ENCODE measurements at places on chromosomes 7 and 10.

- DNase-seq, result no peak
Observed at GRCh38 chr7:143016996-143017395, 9.9 kb downstream of the OR9A2 start.

GRCh38 chr10:91575044-91575610, 57.7 kb downstream of the PPP1R3C start:
- DNase-seq, result no peak

GRCh38 chr10:112962343-112962742, 12.3 kb downstream of the TCF7L2 start:
- no peak for DNase-seq

DNA sequence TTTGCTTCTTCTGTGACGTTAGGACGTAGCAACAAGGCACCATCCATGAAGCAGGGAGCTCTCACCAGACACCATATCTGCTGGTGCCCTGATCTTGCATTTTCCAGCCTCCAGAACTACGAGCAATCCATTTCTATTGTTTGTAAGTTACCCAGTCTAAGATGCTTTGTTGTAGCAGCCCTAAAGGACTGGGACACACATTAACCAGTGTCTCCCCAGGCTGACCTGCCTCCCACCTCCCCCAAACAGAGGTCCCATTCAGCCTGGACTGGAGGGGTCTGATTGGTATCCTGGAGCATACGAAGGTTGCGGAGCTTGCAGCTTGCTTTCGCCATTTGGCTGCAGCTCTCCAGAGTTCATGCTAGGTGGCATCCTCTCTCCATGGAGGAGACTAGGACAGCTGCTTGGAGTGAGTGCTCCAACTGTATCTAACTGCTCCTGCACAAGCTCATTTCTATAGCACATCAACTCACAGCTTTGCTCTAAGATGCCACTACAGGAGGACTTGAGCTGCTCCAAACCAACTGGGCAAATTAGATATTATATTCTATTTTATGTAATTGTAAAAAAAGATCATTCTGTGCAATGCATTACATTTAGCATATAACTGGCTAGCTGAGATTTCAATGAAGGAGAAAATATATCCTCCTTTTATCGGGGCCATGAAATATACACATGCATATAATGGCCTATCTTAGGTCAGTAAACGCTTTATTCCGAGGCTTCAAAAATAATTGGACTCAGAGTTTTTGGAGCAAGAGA, 8.0 kb upstream of the GRK5 start:
- peak; percentile 87 for DNase-seq

GRCh38 chr7:50411332-50411731, 38.8 kb downstream of the FIGNL1 start:
- DNase-seq, result no peak

DNA sequence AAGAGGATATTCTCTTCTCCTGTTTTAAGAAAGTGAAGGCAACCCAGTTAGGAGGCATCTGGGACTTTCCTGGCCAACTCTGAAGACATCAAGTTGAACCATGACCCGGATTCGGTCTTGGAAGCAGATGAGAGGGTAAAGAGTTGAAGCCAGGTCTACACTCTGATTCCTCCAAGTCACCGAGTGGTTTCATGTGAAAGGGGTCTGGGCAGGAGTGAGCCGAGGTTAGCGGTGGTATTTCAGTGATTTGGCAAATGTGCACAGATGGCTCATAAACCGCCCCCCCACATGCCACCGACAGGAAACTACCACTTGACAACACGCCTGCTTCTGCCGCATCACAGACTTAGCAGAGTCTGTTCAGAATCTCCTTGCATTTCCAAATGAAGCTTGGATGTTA, 11.4 kb upstream of the REPIN1 start:
- no peak for DNase-seq

GRCh38 chr7:139488810-139489209, 5.3 kb upstream of the KLRG2 start:
- no peak for DNase-seq

DNA sequence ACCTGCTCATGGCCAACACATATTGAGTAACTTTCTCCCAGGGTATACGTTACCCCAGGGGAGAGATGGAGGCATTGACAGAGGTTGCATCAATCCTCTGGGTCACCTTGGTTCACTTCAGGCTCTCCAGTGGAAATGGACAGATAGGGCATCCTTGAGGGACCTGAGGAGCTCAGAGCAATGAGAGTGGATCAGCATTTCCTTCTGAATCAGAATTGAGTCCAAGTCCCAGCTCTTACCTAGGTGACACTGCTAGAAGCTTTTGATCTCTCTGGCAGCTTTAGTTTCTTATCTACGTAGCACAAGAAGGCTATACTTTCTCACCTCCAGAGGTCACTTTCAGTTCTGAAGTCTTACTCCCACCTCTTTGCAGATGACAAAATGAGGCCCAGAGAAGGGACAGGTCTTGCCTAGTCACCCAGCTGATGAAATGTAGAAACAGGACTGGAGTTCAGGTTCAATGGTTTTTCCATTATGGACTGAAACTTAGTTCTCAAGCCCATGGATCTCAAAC, 35.2 kb downstream of the PANK1 start:
- DNase-seq, result no peak

- peak; percentile 24 for DNase-seq
Observed at GRCh38 chr7:27277628-27278027, 35.0 kb downstream of the EVX1 start.

GRCh38 chr10:119159332-119159731, 6.2 kb downstream of the SFXN4 start:
- DNase-seq, result no peak

DNA sequence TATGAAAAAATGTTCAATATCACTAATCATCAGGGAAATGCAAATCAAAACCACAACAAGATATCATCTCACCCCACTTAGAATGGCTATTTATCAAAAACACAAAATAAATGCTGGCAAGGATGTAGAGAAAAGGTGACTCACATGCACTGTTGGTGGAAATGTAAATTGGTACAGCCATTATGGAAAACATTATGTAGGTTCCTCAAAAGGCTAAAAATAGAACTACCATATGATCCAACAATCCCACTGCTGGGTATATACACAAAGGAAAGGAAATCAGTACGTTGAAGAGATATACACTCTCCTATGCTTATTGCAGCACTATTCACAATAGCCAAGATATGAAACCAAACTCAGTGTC, 50.2 kb downstream of the CDK1 start:
- peak; percentile 59 for DNase-seq

GRCh38 chr7:104767826-104768536, 246.0 kb upstream of the KMT2E start:
- no peak for DNase-seq

GRCh38 chr7:16564023-16564380, 37.4 kb downstream of the LRRC72 start:
- DNase-seq, result no peak

- DNase-seq, result peak; percentile 33
Observed at GRCh38 chr7:31735991-31736982, 49.3 kb downstream of the PPP1R17 start.

- DNase-seq, result no peak
Observed at GRCh38 chr7:38855386-38855785, 53.6 kb downstream of the VPS41 start.

- no peak for DNase-seq
Observed at GRCh38 chr7:125423458-125424155, 494.0 kb upstream of the POT1 start.

DNA sequence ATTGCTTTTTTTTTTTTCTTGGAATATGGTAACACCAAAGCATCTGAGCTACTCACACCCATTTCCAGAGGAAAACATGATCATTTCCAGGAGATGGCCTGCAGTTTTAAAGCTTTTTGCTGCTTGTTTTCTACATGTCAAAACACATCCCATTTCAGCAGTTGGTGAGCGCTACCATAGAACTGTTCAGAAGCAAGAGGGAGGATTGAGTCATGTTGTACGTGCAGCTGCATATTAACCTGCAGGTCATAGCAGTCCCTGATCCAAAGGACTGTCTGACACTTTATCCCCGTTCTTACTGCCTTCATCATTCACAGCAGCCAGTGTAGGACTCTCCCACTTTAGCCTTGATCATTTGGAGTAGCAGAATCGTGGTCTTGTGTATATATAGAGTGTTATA, 124.6 kb downstream of the AUTS2 start:
- DNase-seq, result no peak

GRCh38 chr10:90588222-90588621, 269.6 kb downstream of the HTR7 start:
- DNase-seq, result peak; percentile 66

GRCh38 chr7:85833066-85833465, 646.2 kb upstream of the SEMA3D start:
- DNase-seq, result no peak

GRCh38 chr10:132351611-132352010, 19.6 kb downstream of the LRRC27 start:
- no peak for DNase-seq

GRCh38 chr10:112952282-112953173, 2.5 kb downstream of the TCF7L2 start:
- peak; percentile 40 for DNase-seq

- DNase-seq, result no peak
Observed at GRCh38 chr10:33026422-33026821, 68.4 kb upstream of the ITGB1 start.

DNA sequence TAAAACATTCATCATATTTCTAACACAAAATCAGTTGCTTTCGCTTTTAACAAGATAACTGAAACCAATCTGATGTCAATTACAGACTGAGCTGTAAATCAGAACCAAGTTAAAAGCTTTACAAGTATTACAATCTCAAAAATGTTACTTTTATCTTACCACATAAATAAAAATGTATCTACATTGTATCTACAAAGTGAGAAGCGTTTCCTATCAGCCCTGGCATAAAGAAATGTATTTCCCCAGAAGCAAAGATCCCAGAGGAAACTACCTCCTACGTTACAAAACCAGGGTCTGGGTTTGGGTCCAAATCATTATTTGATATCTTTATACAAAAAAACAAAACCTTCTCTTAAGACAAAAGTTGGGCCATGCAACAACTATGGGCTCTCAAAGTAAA, 2.6 kb downstream of the SMURF1 start:
- DNase-seq, result no peak
